ENCODE measurements at places on chromosomes 7 and 10.

DNA sequence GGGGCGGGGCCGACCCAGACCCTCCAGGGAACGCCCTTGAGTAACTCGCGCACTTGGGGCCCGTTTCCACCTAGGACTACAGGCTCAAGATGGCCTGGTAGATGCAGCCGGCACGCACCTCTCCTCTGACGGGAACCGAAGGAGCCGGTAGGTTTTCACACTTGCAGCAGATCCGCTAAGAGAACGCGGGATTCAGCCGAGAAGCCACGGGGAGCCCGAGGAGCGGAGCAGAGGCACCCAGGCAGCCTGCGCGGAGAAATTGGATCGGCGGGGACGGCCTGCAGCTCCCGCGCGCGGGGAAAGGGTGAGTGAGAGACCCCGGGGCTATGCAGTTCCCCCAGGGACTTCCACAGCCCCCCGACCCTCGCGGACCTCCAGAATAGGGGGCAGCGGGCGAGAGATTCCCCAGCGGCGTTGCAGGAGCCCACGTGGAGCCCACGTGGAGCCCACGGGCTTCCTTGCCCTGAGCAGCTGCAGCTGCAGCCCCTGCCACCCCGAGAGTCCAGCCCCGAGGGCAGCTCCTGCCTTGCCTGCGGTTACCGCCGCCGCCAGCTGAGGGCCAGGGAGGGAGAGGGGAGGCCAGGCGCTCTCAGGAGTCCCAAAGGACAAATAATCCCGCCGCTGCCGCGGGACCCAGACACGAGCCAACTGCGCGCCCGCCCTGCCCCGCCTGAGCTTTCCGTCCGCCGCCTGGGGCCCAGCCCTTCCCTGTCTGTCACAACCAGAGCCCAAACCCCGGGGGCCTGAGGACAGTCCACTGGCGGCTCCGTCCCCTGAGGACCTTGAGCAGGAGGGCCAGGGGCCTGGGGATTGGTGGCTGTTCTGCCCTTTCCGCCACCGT lies 13.1 kb downstream of the IFT22 start:
- peak; percentile 60 for DNase-seq

DNA sequence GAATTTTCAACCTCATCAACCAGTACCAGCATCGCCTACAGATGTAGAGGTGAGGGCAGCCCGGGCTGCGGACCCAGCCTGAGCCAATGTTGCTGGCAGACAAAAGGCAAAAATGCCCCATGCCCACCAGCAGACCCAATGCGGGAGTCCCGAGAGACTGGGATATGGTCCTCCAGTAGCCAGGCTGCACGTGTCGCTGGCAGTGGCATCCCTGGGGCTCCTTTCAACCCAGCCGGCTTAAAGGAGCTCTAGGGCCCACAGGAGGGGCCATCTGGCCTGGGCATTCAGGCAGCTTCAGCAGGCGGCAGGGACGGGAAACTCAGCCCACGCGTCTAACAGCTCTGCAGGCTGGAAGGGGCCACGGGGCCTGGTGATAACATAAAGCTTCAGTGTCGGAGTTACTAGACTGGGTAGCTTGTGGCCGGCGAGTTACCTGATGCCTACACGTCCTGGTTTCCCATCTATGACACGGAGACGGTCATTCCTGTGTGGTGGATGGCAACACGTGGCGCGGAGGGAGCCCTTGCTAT lies 70.7 kb downstream of the PROSER2 start:
- no peak for DNase-seq

- DNase-seq = no peak
Observed at GRCh38 chr7:29801929-29802328, 4.4 kb upstream of the WIPF3 start.

GRCh38 chr10:22340329-22341189 lies 4.7 kb upstream of the SPAG6 start:
- DNase-seq = peak; percentile 53

DNA sequence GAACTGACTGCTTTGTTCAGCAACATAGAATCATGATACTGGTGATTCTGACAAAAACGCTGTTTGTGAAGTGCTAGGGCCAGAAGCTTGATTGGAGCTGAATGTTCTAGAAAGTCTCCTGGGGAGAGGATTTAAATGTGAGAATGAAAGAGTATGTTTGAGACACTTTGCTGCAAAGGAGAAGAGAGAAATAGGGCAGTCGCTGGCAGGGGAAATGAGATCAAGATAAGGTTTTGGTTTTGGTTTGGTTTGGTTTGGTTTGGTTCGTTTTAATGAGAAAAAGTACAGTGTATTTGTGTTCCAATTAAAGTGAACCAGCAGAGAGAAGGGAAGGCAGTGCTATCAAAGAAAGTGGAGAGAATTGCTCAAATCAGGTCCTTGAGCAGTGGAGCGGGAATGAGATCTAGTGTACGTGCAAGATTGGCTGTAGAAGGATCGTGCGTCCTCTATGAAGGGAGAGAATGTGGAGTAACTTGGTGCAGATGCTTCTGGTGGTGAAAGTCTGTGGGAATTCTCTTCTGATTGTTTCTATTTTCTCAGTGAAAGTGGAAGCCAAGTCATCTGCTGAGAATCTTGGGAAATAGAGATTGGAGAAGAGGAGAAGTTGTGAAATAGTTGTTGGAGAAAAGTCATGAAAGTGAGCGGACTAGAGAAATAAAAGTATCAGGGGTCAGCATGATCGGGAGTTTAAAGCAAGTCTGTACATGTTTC lies 270.5 kb downstream of the CCDC3 start:
- DNase-seq = no peak

DNA sequence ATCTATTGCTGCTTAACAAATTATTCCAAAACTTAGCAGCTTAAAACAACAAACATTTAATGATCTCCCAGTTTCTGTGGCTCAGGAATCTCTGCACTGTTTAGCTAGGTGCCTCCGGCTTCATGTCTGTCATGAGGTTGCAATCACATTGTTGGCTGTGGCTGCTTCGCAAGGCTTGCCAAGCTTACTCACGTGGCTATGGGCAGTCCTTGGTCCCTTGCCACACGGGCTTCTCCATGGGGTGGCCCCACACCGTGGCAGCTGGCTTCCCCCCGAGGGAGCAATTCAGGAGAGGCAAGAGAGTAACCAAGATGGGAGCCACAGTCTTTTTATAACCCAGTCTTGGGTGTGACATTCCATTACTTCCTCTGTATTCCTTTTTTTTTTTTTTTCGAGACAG lies 67.4 kb downstream of the NEURL1 start:
- no peak for DNase-seq

DNA sequence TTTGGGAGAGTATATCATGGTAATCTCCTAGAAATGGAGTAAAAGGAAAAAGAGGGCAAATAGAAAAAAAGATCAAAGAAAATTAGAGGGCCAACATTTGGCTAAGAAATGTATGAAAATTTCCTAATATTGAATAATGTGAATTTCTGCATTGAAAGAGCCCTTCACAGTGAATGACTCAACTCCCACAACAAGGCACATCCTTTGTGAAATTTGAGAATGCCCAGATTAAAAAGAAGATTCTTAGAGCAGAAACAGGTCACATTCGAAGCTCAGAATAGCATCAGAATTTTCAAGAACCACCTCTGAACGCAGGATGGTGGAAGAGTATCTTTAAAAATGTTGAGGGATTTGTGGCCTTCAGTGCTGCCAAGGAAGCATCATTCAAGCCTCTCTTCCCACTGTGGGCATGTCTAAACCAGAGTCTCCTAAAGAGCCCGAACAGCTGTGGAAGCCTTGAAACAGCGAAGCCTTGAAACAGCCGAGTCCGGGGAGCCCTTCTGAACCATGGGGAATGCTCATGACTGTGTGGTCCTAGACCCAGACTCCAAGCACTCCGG lies 43.6 kb downstream of the GUSB start:
- no peak for DNase-seq

DNA sequence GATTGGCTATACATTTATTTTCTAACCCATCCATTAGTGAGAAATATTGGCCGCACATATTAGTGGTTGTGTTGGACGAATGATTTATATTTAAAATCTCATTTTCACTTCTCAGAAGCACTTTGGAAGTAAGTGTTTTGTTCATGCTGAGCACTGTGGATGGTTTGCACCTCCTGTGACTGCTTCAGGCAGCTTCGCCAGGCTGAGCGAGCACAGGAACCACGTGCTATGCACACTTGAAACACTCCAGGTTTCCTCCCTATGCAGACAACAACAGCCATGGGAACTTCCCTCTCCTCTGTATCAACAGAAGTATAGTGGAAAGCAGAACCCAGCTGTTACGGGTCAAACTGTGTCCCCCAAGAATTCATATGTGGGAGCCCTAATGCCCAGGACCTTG lies 67.3 kb upstream of the WDR11 start:
- no peak for DNase-seq

- DNase-seq = no peak
Observed at GRCh38 chr7:65239707-65240352, 133.8 kb upstream of the ZNF92 start.

GRCh38 chr10:112607506-112607905 lies 160.5 kb downstream of the VTI1A start:
- DNase-seq = no peak

DNA sequence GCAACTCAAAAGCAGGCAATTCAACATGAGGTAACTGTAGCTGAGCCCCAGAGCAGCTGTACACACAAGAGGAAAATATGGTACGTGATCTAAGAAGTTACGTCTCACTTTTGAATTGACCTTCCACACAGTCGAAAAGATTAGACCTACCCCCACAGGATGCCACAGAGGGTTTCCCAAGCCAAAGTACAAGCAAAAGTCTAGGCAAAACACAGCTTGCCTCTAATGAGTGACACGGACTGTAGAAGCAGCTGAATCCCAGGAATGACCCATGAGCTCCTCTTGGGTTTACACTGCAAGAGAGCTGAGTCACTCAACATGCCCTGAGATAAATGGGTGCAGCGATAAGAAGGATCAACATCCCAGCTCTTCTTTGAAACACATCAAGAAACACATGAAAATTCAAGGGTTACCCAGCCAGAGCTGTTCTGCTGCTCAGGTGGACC lies 9.8 kb downstream of the CREB3L2 start:
- DNase-seq = no peak

DNA sequence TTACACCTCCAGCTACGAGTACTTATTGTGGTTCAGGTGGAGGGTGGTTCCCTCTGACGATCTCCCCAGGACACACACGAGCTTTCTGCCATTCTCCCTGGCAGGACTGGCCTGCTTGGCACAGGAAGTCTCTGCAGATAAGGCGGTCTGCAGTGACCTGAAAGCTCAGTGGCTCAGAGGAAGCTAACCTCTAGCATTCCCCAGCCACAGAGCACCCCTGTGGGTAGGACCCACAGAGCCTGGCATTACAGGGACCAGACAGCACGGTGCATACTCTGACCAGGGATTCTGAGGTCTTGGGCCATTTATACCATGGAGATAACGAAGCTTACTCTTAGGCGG lies 1.9 kb upstream of the GPR146 start:
- no peak for DNase-seq

DNA sequence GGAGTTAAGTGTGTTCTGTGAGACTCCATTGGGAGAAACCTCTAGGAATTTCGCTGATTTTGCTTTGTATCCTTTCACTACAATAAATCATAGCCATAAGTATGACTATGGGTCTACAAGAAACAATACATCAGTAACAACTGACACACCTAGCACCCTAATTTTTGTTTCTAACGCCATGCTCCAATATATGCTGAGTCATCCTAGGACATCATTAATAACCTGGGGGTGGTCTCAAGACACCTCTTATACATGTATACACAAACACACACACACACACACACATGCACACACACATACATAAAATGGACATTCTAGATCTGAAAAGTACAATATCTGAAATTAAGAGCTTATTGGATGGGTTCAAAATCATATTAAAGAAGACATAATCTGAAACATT lies 18.2 kb downstream of the ZNF248 start:
- no peak for DNase-seq

- DNase-seq = no peak
Observed at GRCh38 chr10:67385089-67385488, 310.9 kb downstream of the CTNNA3 start.

DNA sequence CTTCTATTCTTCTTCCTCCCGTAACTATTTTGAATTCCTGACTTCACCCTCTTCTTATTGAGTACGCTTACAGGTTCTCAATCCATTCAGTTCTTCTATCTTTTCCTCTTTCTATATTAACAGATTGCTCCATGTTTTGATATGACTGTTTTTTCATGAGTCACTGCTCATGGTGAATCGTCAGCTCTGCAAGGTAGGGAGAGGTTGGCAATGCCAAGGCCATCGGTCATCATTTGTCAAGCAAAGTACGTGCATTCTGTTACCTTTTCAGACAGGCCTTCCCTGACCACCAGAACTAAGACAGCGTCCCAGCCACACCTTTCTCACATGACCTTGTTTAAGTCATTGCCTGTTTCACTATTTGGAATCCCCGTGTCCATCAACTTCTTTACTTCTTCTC lies 1001.9 kb upstream of the SORCS1 start:
- no peak for DNase-seq

DNA sequence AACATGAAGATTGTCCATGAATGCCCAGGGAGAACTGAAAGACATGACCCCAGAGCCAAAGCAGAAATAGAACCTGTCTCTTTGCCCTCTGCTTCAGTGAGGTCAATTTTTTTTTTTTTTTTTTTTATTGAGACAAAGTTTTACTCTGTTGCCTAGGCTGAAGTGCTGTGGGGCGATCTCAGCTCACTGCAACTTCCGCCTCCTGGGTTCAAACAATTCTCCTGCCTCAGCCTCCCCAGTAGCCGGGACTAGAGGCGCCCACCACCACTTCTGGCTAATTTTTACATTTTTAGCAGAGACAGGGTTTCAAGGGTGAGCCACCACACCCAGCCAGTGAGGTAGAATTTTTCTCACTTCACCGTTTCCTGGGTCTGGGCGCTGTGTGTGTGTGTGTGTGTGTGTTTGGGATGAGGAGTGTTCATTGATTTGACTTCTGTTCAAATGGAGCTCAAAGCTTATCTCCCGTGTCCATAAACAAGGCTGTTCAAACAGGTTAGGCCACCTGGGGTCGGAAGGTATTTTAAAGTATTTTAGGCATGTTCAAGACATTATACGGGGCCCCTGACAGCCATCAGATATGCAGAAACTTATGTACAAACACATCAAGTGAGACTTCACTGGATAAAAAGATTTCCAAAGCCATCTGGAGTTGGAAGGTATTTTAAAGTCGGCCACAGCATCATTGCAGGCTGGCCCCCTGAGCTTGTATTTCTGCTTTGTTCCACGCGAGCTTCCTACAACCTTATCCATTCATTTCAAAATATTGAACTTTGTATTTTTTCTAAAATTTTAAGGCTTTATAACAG lies 93.8 kb downstream of the MAP3K8 start:
- DNase-seq = no peak

DNA sequence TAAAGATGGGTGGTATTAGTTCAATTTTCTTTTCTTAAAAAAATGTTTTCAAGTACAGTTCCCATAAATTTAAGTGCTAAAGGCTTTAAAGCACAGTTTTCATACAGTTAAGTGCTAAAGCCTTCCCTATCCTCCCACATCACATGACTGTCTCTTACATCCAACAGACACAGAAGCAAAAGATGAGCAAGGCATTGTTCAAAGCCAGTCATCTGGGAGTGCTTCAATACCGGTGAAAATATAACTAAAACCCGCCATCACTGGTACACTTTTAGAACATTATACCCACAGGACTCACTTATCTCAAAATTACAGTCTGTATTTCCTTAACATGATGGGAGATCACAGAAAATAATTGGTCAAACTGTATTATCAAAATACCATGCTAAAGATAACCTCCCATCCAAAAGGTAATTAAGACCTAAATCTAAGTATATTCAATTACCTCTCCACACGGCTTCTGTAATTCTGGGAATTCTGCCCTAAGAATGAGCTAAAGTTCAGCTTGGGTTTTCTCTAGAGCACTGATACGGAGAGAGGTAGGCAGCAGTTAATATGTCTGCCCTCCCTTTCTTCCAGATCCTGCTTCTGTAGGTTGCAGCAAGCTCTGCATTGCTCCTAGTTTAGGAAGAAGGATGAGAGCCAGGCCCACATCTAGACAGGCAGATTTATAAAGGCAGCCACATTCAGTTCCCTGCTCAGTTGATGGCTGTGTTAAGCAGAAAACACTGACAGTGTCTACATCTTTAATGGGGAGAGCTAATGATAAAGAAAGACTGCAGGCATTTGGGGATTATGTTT lies 474.8 kb upstream of the PFKP start:
- no peak for DNase-seq

Data from prostate gland (tissue), 2 donors.